ENCODE measurements at places on chromosomes 16 and 17. TPM values are rescaled to one million over a fixed set of nuclear protein-coding genes. Genes with fewer than 3 reads are reported as not detected.

COIL gene
- 21.4 TPM for polyA plus RNA-seq

CCL16 gene
- 0.19 TPM for polyA plus RNA-seq

TP53TG3C gene
- polyA plus RNA-seq = not detected

PDIA2 gene
- 1.8 TPM for polyA plus RNA-seq

ATP2A3 gene
- 44.4 TPM for polyA plus RNA-seq

SDR42E1 gene
- 18.6 TPM for polyA plus RNA-seq

IGSF6 gene
- 7.4 TPM for polyA plus RNA-seq

SLC12A3 gene
- polyA plus RNA-seq = 0.21 TPM

KRT37 gene
- polyA plus RNA-seq = not detected

WNT9B gene
- not detected for polyA plus RNA-seq

BLMH gene
- 50.1 TPM for polyA plus RNA-seq

DNA sequence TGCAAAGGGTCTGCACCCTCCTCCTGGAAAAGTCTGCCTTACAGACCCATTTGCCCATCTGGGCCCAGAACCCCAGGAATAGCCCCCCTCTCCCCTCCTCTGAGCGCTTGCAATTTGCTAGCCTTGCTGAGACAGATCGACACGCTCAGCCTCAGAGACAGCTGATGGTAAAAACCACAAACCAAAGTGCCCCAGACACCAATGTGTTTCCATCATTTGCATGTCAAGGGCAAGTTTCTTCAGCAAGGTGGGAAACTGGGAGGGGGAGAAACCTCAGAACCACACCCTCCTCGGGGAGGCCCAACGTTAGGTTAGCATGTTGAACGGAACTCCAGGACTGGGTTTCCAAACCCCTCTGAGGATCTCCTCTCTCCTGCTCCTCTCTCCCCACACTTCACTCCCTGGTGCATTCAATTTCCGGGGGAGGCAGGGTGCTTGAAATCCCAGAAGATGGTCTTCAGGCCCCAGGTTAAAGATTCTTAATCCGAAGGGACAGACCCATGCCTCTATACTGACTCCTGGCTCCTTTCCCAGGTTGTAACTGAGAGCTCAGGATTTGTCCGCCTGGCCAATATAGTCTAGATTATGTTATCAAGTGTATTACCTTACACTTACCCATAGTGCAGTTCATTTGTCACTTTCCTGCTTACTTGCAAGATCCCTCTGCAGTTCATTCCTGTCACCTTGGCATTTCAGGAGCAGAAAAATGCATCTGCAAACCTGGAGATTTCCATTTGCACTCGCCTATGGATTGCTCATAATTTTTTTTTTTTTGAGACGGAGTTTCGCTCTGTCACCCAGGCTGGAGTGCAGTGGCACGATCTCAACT, 1.3 kb upstream of the CUEDC1 start:
- DNase-seq = peak; percentile 30

DNA sequence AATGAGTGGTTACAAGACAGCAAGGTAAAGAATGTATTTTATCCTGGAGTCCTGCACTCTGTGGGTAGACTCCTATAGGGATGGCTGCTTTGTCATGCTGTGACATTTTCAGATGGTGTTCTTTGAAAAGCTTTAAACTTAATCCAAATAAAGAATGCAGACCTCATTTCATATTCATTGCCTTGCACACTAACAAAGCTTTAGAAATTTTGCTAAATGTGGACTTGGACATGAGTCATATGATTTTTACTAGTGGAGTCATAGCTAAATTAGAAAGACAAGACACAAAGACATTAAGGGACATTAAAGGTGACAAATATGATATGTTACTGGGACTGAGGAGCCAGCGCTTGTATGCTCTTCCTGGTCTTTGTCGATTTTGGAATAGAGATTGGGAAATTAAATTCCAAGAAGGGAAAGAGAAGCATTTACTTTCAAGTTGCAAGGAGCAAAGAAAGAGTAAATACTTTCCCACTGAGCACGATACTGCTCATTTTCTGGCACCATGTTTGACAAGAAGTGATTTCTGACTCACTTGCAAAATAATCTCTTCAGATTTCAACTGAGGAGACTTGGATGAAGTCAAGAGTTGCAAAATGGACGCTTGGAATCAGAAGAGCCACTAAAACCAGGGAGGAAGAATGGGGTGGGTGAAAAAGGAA, 152.9 kb upstream of the MYOCD start:
- no peak for DNase-seq

- peak; percentile 55 for DNase-seq
Measured at GRCh38 chr16:89922477-89922883, 662 bp upstream of the TUBB3 start.

DNA sequence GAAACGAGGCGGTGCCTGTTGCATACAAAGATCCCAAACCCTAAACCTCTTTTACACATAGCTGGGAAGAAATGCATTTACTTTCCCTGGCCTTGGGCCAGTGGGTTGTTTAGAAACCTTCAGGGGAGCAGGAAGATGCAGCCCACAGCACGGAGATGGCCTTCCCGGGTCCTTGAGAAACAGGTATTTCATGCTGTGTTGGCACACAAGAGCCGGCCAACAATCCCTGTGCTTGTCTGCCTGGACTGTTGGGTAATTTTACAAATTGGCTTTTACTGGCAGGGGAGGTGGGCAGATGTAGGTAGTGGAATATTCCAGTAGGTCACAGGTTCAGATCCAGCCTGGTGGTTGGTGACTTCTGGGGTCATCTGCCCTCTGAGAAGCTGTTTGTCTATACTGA, 148.0 kb downstream of the FOXL1 start:
- no peak for DNase-seq

DNA sequence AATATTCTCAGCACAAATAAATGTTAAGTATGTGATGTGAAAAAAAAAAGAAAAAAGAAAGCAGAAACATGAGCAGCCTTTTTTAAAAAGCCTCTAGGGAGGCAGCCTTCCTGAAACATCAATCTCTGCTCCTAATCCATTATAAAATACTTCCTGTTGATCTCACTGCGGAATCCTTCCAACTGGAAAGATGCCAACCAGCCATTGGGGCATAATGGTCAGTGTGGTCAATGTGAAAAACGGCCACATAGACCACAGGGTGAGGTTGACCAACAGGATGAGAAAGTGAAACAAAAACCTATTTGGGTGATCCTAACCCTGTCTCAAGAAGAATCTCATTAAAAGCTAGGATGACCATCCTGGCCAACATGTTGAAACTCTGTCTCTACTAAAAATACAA, 26.1 kb upstream of the ABCA8 start:
- no peak for DNase-seq

DNA sequence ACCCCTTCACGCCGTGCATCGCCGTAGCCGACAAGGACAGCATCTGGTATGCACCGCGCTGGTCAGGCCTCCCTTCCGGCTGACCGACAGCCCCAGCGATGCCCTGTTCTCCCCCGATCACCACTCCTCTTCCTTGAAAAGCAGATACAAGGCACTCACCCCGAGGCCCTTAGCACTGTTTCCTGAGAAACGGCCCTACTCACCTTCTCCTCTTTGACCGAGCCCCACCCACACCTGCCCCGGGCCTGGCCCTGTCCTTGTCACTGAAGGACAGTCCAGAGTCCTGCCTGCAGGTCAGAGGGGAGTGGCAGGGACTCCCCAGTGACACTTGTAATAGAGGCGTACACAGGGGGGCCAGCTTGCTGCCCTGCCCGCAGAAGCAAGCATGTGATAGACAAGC, 45.9 kb upstream of the CHMP6 start:
- DNase-seq = no peak

- DNase-seq = no peak
Measured at GRCh38 chr16:28189245-28189644, 22.5 kb downstream of the XPO6 start.

- DNase-seq = no peak
Measured at GRCh38 chr16:49621241-49622083, 234.4 kb downstream of the ZNF423 start.

- DNase-seq = no peak
Measured at GRCh38 chr17:28702752-28703150, 8.9 kb downstream of the PROCA1 start.

GRCh38 chr17:66799849-66800537, 34.9 kb upstream of the CACNG5 start:
- DNase-seq = no peak

DNA sequence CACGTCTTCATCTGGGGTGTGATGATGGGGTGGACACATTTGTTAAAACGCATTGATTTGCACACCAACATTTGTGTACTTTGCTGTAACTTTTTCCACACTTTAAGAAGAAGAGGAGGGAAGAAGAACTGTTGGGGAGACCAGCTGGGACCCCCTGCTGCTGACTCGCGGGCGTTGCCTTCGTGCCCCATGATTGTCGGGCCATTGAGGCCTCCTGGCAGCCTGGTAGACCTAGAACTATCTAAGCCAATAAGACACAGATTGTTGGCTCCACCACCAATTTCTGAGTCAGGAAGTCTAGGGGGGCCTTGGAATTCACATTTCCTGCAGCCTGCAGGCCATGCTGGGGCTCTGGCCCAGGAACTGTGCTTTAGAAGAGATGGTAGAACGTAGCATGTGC, 105.5 kb downstream of the TNFRSF13B start:
- no peak for DNase-seq

- peak; percentile 94 for DNase-seq
Measured at GRCh38 chr16:75309899-75310430, 58.5 kb upstream of the BCAR1 start.

DNA sequence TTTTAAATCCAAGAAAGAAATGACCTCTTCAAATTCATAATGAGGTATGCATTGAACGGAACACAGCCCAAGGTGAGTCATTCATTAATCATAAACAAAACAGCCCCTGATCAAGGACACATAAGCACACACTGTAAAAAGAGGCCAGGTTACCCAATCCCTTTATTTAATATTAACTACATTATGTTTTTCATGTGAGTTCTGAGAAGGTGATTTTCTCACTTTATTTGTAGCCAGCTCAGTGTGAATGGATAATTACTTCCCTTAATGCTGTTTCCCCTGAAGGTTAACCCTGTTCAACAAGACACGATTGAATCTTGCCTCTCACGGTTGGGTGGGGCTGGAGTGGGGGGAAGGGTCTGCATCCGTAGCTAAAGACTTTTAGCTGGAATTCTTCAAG, 257.3 kb upstream of the SALL1 start:
- no peak for DNase-seq

DNA sequence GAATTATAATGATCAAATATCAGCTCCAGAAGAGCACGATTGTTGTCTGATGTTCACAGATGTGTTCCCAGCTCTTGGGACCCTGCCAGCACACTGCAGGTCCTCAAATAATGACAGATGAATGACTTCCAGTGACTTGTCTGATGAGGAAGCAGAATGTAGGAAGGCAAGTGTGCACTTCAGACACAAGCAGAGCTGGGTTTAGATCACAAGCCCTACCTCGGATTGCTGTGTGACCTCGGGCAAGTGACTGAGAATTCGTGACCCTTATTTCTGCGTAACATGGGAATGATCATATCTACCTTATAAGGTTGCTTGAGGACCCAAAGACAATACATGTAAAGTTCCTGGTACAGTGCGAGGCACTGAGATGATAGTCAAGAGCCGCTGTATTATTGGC, 182.2 kb downstream of the ABCC12 start:
- DNase-seq = no peak

DNA sequence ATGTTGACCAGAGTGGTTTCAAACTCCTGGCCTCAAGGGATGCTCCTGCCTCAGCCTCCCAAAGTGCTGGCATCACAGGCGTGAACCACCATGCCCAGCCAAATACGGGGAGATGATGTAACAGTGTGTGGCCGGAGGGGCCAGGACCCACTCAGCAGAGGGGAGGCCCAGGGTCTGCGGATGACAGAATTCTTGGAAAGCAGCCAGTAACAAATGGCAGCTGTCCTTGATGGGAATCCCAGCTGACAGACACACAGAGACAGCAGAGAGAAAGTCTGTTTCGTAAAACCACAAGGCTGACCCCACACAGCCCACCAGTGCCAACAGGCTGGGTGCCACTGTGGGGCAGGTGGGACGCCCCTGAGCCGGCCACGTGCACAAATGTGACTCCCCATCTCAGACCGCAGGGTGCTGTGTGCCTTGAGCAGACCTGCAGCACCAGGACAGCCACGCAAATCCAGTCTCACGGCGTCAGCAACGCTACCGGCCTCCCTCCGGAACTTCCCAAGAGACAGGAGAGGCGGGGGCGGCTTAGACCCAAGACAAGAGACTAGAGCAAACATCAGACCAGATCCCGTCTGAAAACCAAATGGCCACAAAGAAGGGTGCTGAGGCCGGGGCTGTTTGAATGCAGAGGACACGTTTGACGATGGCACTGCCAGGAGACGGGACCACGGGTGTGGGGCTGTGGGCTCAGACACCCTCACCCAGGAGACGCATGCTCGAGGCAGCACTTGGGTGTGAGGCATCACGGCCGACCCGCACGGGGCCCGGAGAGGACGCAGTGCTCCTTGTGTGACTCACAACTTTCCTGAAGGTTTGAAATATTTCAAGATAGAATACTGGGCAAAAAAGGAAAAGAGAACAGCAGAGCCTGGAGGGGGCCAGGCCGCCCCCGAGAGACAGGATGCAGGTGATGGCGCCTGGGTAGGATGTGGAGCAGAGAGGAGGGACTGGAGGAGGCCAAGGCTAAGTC, 24.6 kb downstream of the CTU2 start:
- DNase-seq = no peak

GRCh38 chr16:58345574-58346354, 46.5 kb upstream of the GINS3 start:
- no peak for DNase-seq

- no peak for DNase-seq
Measured at GRCh38 chr17:3802461-3803307, 1.7 kb upstream of the ITGAE start.

DNA sequence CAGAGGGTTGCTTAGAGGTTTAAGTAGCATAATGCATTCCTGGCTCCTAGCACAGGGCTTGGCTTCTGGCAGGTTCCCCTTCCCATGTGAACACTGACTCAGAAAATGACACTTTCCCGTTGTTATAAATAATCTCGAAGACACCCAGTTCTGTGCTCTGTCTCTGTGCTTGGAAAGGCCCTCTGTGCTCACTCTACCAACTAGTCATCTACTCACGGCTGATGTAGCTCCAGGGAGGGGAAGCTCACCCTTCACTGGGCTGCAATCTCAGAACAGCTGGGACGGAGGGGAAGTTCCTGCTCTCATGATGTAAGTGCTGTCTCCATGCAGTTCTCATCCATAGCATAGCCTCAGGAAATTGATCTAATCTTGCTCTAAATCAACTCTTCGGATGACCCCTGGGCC, 230.5 kb upstream of the ASIC2 start:
- no peak for DNase-seq

DNA sequence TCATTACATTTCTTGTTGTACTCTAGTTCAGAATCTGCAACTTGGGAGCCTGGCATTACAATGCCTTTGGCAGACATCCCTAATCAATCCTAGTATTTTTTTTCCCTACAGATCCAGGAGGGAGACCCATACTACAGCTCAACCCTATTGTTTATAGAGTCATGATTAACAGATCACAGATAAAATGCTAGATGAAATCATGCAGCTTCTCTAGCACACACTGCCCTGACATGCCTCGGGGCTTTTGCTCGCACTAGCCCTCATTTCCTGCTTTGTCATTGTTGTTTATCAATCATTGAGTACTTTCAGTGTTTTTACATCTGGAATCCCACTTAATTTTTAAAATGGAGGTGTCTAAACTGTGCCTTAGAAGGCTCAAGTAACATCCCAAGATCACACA, 412.5 kb downstream of the CA10 start:
- no peak for DNase-seq

GRCh38 chr16:79480056-79480455, 120.5 kb downstream of the MAF start:
- no peak for DNase-seq

GRCh38 chr17:60128171-60128859, 21.5 kb upstream of the CA4 start:
- no peak for DNase-seq

All from large intestine (tissue), 12 donors.